G401 (cell line): ENCODE measurements at places on chromosomes 5 and 9. TPM values are rescaled to one million over a fixed set of nuclear protein-coding genes. Genes with fewer than 3 reads are reported as not detected.

The PKN3 gene
- 34.8 and 36.7 TPM in 2 replicates for total RNA-seq

The CCDC192 gene
- total RNA-seq = not detected in 2 replicates

The UBQLN1 gene
- total RNA-seq = 111 and 152 TPM in 2 replicates

The CCDC180 gene
- total RNA-seq = 2.4 and 6.2 TPM in 2 replicates

The KCNN2 gene
- not detected in 2 replicates for total RNA-seq
